Thymus (tissue), 14 donors: ENCODE measurements at places on chromosomes 3 and 15. TPM values are rescaled to one million over a fixed set of nuclear protein-coding genes. Genes with fewer than 3 reads are reported as not detected.

Gene SMCO1
- 0.02 TPM for polyA plus RNA-seq

Gene ZNF660
- 2.3 TPM for polyA plus RNA-seq

Gene RAB27A
- 20.2 TPM for polyA plus RNA-seq

- H3K27me3 ChIP-seq: no peaks in the 10 kb centered on the region
- DNase-seq: no peak
- H3K4me1 ChIP-seq: no peaks in the 10 kb centered on the region
- no peak overlapping the region for H3K27ac ChIP-seq
- no peaks in the 10 kb centered on the region for H3K36me3 ChIP-seq
These were observed 103.7 kb upstream of the TGFBR2 start for GRCh38 chr3:30502742-30503073.

DNA sequence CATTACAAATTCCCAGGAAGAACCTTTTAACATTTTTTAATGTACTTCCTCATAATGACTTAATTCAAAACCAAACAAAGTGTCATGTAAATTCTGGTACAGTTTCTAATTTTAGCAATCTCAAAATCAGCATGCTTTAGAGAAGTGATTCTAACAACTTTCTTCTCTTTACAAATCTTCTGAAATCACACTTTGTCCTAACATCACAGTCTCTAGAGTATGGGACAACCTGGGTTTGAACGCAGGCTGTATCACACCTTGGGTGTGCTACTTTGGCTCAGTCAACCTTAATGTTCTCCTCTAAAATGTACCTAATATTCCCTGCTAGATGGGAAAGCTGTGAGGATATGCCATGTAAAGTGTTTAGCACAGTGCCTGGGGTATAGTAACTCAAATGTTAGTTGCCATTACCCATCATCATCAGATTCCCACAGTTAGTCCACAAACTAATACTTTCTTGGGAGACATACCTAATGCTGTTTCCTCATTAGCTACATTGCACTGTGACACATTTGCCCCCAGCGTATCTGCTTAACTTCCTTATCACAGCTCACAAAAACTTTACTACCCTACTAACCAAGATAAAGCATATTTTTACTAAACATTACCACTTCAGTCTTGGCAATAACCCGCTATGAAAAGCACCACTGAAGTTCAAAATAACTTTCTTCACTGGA, 3.1 kb downstream of the TSPAN3 start:
- no peak for DNase-seq
- no peaks in the 10 kb centered on the region for H3K36me3 ChIP-seq
- H3K27me3 ChIP-seq: no peaks in the 10 kb centered on the region
- no peak overlapping the region for H3K27ac ChIP-seq
- peaks cover 11% of the 10 kb centered on the region for H3K4me1 ChIP-seq

DNA sequence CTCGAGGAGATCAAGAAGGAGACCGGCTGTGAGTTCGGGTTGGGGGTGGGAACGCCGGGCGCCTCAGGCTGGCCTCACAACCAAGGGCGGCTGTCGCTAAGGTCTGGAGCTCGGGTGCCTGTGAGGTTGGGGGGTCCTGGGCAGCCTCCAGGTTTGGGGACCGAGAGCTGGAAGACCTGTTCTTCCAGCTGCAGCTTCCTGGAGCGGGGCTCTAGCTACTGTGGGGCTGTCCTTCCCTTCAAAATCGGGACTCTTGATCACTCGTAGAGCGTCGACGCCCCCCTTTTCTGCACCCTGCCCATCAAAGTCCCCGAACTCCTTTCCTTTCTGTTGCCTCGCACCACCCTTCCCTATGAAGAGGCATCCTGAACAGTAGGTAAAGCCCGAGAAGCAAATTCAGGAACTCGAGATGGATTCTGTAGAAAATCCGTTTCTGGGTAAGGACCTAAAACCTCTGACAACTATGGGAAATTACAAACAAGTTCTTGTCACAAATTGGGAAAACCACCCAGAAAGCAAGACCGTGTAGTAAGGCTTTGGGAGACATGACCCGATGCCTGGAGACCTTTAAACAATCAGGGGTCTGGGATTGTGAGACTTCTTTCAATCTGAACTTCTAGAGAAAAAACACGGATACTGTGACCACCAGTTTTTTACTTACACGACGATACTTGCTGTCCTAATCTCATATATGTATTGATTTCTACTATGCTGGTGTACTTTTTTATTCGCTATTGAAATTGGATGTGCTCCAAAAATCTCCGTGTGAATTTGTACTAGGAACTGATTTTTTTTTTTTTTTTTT, 556 bp downstream of the CHP1 start:
- H3K27ac ChIP-seq: peak overlapping the region; percentile 28
- DNase-seq: no peak
- no peaks in the 10 kb centered on the region for H3K36me3 ChIP-seq
- H3K4me3 ChIP-seq: peak overlapping the region; percentile 96
- no peaks in the 10 kb centered on the region for H3K27me3 ChIP-seq

GRCh38 chr3:44125882-44126281, 115.8 kb upstream of the TOPAZ1 start:
- DNase-seq: no peak
- no peak overlapping the region for H3K4me3 ChIP-seq
- H3K27ac ChIP-seq: no peak overlapping the region
- H3K36me3 ChIP-seq: no peaks in the 10 kb centered on the region

- H3K4me1 ChIP-seq: peaks cover 2% of the 10 kb centered on the region
- no peak overlapping the region for H3K4me3 ChIP-seq
- peaks cover 3% of the 10 kb centered on the region for H3K36me3 ChIP-seq
These were observed 29.4 kb upstream of the DUSP7 start for GRCh38 chr3:52085681-52086282.

DNA sequence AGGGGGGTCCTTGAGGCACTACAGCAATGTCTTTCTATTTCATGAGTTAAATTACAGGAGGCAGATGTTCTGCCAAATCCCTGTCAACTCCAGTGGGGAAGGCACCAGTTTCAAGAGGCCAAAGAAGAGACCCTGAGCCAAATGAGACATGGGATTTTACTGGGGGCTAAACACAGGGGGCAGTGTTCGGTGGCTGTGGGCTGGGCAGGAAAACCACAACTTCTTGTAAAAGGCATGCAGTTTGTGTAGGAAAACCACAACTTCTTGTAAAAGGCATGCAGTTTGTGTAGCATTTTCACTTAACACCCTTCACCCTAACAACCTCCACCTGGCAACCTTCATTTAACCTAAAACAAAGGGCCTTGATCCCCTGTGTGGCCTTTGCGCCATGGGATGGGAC, 61.0 kb downstream of the POLR2M start:
- DNase-seq: no peak
- H3K4me1 ChIP-seq: peaks cover 94% of the 10 kb centered on the region
- no peak overlapping the region for H3K4me3 ChIP-seq
- no peaks in the 10 kb centered on the region for H3K36me3 ChIP-seq
- H3K27me3 ChIP-seq: no peaks in the 10 kb centered on the region
- peak overlapping the region; percentile 11 for H3K27ac ChIP-seq
